ENCODE measurements at places on chromosomes 3 and 15.

GRCh38 chr3:194003114-194004057 is 132.6 kb upstream of the HES1 start:
- DNase-seq = peak; percentile 96

GRCh38 chr3:65927576-65927975 is 111.1 kb downstream of the MAGI1 start:
- DNase-seq = no peak

GRCh38 chr15:66937588-66937987 is 127.8 kb upstream of the SMAD3 start:
- DNase-seq = no peak

DNA sequence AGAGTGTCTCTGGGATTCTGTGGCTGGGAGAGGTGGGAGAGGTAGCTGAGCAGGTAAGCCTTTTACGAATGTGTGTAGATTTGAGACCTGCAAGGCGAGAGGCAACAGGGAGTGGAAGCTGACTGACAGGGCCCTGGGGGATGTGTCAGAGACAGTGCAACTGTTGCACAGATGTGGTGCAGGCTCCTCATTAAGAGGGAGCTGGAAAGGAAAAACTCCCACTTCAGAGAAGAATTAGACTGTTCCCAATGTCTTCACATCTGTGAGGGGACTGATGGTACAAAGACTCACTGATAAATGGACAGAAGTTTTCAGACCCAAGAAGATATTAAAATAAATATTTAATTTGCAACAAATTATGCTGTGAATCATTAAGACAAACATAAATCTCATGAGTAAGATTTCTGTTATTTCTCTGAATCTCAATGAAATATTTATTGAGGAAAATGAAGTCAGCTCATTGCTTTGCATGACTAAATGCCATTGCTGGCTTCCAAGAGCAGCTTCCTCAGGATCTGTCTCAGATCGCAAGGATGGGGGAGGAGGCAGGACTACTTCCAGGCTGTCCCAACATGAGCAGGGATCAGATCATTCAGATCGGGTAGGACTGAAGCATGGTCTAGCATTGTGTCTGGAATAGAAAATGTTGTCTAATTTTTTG is 127.3 kb upstream of the ROPN1 start:
- DNase-seq = peak; percentile 16

DNA sequence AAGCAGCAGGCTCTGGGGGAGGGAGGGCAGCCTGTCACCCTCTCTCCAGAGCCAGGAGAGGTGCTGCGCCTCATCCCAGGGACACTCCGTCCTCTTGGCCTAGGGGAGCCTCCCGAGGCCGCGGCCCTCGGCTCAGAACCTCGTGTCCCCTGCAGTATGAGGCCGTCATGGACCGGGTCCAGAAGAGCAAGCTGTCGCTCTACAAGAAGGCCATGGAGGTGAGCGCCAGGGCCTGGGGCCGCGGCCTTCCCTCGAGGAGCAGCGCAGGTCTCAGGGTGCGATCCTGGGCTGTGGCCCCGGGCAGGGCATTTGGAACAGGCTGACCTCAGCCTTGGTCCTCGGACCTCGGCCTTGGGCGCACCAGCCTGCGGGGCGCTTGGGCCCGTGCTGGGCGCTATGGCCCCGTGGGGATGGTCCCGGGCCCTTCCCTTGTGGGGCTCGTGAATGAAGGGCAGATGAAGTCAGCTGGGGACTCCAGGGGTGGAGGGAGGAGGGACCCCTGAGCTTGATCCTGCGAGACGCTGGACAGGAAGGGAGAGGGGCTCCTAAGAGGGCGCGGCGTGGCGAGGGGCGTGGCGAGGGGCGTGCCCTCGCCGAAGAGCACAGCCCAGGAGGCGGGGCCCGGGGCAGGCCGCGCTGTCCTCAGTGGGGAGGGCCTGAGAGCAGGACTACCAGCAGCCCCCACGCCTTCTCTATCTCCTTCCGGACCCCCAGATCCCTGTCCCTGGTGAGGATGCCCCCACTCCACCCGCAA is 32.9 kb downstream of the PSTPIP1 start:
- peak; percentile 63 for DNase-seq

DNA sequence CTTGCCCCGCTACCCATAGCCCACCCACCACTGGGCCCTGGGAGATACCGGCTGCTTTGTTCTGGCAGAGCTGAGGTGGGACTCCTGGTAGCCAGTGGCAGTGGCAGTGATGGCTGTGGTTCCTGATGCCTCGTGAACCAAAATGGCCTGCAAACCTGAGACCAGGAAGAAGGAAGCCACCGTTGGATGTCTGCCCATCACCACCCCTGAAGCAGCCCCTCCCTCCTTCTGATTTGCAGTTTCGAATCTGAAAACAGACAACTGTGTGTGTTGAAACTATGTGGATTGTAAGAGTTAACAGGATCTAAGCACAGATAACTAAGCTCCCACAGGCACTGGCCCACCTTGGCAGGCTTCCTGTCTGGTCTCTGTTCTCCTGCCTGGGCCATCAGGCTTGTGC is 66.6 kb downstream of the NUP210 start:
- DNase-seq = no peak

- DNase-seq = no peak
Observed at GRCh38 chr3:156787926-156788663, 38.1 kb upstream of the LEKR1 start.

GRCh38 chr3:158058495-158059130 is 47.6 kb downstream of the SHOX2 start:
- DNase-seq = peak; percentile 23

DNA sequence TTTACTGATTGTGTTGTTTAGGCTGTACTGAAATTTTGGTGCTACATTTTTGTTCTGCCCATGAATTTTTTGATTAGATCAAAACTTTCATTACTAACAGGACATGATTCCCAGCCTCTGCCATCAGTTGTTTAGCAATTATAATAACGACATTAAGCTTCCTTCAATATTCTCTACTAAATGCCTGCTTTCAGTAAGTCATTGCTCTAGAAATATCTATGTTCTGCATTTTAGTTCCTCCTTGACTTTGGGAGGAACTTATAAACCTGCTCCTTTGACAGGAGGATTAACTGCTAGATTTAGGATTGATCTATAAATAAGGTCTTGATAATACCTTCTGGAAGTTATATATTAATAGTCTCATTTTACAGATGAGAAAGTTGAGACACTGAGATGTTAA is 269.1 kb downstream of the RAP2B start:
- DNase-seq = no peak

All from ELF-1 (cell line).